ENCODE measurements at places on chromosomes 3 and 15.
A peak's percentile ranks its signal among the peaks of the same experiment; 100 is the strongest.

DNA sequence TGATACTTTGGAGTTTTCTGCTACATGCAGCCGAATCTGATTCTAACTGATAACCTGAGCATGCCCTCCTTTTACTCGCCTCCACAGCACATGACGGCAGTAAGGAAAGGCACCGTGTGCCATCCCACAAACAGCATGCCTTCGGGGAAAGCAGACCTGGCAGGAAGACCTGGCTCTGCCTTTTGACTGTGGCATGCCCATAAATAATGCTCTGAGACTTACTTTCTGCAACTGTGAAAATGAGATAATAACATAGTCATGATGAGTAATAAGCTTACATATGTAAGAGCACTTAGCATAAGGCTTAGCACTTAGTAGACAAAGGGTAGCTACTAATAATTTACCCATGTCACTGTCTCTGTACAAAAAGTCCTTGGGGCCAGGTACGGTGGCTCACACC lies 32.9 kb downstream of the MTHFS start:
- DNase-seq, result no peak

DNA sequence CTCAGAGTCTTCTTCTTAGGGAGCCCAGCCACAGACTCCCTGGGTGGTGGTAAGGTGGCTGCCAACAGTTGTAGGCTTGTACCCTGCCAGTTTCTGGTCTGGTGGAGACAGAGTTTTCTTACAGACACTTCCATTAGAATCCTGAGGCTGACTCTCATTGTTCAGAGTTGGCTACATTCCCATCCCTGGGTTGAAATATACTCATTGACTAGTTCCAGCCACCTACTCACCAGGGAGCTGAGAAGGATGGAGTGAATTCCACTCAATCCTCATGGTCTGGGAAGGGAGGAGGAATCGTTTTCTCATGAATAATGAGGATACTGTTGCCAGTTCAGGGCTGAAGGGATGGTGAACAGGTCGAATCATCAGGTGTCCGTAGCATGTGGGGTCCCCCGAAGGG lies 226.5 kb upstream of the PROK2 start:
- peak; percentile 32 for DNase-seq

- no peak for DNase-seq
Measured at GRCh38 chr15:41821831-41822230, 6.1 kb upstream of the JMJD7 start.

GRCh38 chr15:67167091-67167490 lies 87.4 kb downstream of the AAGAB start:
- no peak for DNase-seq

- DNase-seq, result no peak
Measured at GRCh38 chr3:58111513-58112184, 99.1 kb downstream of the DNASE1L3 start.

- DNase-seq, result no peak
Measured at GRCh38 chr3:178193846-178194245, 342.4 kb upstream of the KCNMB2 start.

DNA sequence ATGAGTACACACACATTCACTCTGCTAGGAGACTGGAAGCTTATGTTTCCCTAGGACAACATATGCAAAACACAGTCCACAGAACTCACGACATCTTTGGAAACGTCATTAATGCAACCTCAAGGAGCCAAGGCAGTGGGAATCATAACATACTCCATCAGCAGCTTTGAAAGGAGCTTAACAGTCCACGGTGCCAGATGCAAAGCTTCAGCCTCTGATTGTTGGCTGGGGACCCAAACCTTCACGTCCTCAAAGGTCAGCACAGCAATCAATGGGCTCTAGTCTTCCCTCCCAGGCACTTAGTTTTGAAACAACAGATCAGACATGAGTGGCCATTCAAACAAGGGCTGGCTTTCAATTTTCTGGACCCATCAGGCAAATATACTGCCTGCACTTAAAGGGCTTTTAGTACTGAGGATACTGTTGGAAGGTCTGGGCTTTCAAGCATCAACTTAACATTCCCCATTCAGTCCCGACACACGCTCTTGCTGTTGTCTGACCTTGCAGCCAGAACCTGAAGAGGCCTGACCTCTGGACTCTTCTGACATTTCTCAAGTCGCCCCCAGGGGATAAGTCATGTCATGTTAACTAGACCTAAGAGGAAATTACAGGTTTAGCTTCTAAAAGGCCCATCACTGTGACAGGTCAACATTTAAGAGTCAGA lies 223.0 kb downstream of the PDZRN3 start:
- DNase-seq, result no peak

GRCh38 chr3:66442254-66443117 lies 58.3 kb downstream of the LRIG1 start:
- peak; percentile 65 for DNase-seq

DNA sequence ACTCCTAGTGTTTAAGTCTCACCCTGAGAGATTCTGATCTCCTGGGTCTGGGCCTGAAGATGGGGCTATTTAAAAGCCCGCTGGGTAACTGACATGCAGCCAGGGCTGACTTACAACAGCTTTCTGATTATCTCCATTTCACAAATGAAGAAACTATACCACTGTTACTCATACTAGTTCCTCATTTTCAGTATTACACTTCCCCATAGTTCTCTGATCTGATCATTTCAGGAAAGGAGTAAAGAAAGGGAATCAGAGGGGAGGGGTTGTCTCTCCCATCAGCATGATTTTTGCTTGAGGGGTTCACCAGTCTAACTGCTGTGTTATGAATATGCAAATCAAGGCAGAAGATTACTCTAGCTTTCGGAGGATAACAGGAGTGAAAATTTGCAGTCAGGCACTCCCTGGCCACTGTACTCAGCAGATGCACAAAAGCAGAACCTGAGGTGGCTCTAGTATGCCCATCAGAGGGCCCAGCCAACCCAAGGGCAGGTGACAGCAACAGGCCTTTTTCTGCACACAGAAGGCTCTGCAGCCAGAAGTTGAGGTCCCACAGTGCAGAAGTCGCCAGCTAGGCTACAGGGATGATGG lies 59.4 kb downstream of the DAPK2 start:
- no peak for DNase-seq

DNA sequence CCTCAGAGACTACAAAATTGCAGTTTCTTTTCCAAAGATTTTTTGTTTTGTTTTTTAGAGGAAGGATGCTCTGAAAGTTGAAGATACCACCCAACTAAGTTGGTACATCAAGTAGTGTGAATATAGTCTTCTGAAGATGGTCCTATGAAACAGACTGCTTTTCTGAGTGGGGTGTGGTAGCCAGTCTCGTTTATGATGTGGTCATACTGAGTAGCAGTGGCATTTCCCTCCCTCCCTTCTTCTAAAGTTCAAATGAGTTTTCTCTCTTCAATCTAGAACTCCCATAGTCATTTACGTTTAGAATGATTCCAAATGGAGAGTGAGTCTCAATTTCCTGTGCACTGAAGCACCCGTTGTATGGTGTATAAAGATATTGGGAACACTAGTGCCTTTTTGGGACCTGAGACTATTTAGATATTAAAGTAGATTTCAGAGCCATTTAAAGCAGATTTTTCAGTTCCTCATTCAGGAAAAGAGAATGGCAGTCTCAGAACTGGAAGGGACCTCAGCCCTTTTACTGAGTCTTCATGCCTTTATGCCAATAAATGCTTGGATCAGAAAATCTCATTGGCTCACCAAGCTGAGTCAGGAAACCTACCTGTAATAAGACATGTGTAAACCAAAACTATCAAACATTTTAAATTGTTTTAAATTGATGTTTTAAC lies 200.4 kb downstream of the CDIN1 start:
- DNase-seq, result no peak

GRCh38 chr3:127990461-127990860 lies 61.8 kb upstream of the SEC61A1 start:
- DNase-seq, result no peak

GRCh38 chr3:171163101-171164066 lies 136.9 kb upstream of the SLC2A2 start:
- peak; percentile 20 for DNase-seq

DNA sequence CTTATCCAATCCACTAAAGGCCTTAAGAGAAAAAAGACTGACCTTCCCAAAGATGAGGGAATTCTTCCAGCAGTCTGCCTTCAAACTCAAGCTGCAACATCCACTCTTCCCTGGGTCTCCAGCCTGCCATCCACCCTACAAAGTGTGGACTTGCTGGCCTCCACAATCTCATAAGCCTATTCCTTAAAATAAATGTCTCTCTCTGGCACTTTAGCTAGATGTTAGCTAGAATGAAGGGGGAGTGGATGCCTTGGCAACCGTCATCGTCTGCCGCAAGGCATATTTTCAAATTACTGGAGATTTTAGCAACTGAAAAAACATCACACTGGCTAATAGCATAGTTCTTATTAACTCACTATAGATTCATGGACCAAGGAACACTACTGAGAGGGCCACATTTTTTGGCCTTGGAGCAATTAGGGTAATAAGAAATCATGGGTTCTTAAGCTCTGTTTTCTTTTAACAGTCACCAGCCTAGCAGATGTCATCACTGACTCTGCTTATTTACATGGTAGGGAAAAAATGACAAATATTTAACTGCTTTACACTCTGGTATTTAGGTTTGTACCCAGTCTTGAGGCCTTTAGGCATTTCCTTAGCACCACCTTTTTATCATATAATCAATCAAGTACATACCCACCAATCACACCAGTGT lies 245.3 kb downstream of the MYRIP start:
- no peak for DNase-seq

DNA sequence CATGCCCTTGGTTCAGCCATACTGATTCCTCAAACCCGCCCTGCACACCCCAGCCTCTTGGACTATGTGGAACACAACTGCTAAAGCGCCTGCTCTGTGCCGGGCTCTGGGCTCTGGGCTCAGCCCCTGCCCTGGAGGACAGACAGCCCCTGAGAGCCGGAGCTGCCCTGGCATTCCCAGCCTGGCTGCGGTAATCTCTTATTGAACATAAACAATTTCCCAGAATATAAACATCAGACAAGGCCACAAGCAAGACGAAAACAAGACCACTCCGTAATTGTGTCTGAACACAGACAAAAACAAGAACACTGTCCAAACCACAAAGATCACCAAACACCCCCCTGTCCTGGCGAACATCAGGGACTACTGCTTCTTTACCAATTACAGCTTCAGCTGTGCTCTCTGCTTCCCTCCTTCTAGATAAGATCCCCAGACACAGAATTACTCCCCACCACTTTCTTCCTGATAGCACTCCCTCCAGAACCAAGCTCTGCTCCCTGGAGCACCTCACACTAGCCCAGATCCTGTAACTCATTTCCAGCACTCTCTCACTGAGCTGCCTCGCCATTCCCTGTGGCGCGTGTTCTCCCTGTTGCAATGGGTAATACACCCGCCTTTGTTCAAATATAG lies 57.1 kb upstream of the TLE3 start:
- no peak for DNase-seq

Data from brain microvascular endothelial cell (primary cell).